ENCODE measurements at places on chromosomes 7 and 10.
A peak's percentile ranks its signal among the peaks of the same experiment; 100 is the strongest.

DNA sequence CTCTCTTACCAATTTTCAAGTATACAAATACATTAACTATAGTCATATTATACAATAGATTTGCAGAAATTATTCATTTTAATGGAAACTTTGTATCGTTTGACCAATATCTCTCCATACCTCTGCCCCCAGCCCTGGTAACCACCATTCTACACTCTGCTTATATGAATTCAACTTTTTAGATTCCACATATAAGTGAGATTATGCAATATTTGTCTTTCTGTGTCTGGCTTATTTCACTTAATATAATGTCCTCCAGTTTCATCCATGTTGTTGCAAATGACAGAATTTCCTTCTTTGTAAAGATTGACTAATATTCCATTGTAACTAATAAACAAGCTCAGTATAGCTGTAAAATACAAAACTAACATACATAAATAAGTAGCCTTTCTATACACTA is 55.4 kb downstream of the A1CF start:
- DNase-seq, result no peak

DNA sequence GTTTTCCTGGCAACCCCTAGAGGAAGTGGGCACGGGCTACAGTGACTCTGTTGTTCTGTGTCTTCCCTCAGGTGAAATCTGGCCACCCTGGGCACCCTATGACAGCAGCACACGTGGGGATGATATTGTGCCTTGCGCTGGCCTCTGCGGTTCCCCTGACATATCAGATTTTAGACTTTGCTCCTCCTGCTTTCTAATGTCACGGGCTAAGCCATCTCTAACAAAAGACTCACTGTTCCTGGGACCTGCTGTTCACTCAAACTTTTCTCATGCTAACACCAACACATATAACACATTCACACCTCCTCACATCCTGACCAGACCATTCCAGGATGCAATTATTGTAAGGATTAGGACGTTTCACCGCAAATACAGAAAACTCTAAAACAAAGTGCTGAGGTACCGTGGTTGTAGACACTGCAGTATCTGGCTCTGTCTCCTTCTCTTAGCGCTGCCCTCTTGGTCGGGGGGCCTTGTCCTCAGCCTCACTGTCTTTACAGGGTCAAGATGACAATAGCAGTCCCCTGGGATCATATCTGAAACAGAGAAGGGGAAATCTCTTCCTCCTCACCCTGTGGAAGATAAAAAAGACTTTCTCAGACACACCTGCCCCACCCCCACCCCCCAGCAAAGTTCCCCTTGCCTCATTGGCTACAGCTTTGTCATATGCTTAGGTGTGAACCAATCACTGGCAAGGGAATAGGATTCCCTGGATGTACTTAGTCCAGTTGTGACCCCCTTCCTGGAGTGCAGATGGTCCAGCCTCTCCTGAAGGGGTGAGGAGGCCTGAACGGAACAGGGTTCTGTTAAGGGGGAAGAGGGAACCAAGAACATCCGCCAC is 14.1 kb downstream of the CHN2 start:
- DNase-seq, result no peak

- DNase-seq, result no peak
These were observed 238.2 kb downstream of the DNAJB6 start for GRCh38 chr7:157574914-157575586.

DNA sequence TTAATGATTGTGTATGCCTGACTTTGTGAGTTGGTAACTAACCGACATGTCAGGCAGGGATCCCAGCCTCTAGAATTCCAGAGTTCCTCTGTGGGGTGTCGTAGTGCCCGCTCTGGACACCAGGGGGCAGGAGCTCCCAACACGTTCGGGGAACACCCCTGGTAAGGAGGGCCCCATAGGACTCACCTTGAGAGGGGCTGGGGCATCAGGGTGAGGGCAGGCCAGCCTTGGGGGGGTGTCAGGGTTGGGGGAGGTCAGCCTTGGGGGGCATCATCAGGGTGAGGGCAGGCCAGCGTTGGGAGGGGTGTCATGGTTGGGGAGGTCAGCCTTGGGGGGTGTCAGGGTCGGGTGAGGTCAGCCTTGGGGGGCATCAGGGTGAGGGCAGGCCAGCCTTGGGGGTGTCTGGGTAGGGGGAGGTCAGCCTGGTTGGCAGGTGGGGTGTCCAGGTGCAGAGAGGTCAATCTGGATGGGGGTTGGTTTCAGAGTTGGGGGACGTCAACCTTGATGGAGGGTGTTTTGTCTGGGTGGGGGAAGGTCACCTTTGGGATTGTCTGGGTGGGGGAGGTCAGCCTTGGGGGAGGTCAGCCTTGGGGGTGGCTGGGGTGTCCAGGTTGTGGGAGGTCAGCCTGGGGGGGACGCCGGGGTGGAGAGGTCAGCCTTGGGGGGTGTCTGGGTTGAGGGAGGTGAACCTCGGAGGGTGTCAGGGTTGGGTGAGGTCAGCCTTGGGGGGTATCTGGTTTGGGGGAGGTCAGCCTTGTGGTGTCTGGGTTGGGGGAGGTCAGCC is 45.6 kb upstream of the SUN1 start:
- DNase-seq, result peak; percentile 73

DNA sequence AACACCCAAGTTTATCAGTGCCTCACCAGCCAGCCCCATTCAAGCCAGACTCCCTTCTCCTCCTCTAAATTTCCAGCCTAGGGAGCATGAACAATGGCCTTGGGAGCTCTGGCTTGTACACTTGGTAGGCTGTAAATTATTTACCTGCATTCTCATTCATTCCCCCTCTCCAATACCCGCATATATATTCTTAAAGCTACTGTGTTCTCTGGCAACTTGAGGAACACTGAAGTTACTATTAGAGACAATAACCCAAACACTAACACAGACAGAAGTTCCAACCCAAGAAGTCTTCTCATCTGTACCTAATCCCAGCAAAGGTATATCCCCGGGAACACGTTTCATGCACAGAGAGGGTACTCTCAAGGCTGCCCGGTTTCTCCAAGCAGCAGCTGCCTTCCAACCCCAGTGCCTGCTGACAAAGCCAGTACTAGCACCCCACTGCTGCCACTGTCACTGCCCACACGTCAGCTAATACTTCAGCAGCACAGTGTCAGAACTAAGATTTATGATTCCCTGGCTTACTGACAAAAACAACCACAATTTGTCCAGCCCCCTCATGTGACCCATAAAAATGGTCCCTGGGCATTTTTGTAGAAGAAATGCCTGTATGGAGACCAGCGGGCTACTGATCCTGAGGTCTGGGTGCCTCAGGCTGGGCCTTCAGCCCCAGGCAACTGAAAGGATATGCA is 3.1 kb downstream of the WDR91 start:
- DNase-seq, result no peak

- DNase-seq, result no peak
These were observed 53.9 kb downstream of the VCL start for GRCh38 chr10:74051736-74052342.

- no peak for DNase-seq
These were observed 50.8 kb downstream of the CXCL12 start for GRCh38 chr10:44334091-44334490.

DNA sequence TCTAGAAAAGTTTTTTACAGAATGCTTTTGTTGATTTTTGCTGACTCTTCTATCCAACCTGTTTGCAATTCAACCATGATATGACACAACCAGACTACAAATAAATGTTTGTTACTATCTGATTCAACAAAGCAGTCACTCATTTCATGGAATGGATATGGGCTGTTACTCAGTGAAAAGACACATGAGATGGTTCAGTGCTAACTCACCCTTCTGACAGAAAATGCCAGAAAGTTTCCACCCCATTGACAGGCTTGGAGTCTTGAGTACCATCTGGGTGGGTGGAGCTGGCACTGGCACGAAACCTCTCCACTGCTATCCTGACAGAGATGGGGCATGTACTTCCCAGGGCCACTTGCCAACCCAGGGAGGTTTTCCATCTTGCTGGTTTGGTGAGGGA is 39.5 kb downstream of the RBM28 start:
- DNase-seq, result no peak

- peak; percentile 43 for DNase-seq
These were observed 25.9 kb downstream of the SFXN4 start for GRCh38 chr10:119139464-119140067.

DNA sequence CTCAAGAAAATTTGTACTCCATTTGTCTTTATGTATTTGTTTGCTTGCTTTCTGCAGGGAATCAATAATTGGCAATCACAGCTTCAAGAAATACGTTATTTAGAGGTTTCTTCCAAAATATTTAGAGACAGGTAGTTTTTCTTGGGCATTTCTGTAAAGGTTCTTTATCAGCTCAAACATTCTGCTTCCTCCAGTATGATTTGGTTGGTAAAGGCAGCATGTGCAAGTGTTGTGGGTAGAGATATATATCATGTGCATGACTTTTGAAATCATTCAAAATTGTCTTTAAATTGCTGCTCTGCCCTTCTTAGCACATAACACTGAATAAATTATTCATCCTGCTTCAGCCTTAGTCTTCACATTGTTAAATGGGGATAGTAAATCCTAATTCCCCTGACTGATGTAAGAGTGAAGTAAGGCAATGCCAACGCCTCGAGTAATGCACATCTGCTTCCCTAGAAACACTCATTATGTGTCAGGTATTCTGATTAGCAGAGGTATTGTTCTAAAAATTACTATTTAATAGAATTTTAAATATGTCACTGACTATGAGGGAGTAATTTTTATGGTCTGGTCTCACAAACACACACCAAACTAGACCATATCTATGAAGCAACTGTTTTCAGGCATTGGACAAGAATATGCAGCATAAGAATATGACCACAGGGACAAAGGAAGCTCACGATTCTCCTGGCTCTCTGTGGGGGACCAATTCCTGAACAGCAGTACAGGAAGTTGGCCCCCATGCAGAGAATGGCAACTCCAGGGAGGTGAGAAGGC is 77.3 kb upstream of the AKR1E2 start:
- no peak for DNase-seq

- no peak for DNase-seq
These were observed 117.2 kb downstream of the PIP4K2A start for GRCh38 chr10:22597138-22597537.

DNA sequence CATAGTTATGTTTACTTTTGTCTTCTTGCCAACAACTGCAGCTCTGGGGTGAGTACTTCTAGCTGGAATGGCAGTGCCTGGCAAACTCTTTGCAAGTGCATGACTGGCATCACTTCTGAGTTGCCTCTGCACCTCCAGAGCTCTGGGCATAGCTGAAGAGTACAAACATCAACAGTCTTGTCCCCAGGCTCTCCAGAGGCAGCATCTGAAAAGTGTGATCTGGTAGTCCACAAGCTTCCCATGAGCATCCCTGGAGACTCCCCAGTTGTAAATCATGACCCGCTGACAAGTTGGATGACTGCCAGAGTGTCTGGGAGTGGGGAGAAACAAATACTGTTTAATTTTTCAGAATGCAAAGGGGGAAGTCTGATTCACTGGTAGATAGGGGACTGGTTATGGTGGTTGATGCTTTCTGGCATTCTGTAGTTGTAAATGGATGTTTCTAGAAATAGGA is 138.9 kb upstream of the CDK13 start:
- DNase-seq, result no peak

Data from WERI-Rb-1 (cell line).